ENCODE measurements at places on chromosomes 7 and 10.

GRCh38 chr7:42843205-42843800 lies 68.6 kb downstream of the C7orf25 start:
- DNase-seq: peak; percentile 45

DNA sequence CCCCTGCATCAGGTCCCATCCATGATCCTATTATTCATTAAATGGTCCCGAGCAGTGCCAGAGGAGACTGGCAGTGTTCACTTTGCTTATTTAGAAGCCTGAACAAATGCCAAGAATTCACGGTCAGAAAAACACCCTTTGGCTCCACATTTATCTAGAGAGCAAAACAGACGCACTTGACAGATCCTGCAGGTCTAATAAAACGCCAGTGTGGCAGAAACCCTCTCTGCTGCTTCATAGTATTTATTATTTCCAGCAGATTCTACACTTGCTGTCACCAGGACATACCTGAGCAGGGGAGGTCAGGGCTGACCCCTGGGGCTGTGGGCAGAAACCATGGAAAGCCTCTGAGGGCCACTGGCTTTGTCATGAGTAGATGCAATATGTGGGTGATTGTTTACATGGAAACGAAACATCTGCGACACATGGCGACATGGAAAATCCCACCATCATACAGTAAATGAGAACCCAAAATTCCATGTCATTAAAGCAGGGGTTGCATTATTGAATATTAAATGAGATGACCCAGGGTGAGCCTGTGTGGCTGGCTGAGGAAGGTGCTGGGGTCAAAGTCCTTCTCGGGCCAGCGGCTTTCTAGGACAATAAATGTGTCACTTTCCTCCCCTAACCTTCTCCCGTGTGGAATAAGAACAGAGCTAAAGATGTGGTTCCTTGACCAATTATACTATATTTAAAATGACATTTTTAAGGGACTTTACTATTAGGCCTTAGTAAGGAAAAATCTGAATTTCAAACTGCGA lies 205.9 kb upstream of the SVIL start:
- no peak for DNase-seq

GRCh38 chr10:34613491-34613890 lies 201.6 kb downstream of the PARD3 start:
- DNase-seq: no peak

GRCh38 chr7:107658467-107658866 lies 2.2 kb upstream of the SLC26A4 start:
- no peak for DNase-seq

- no peak for DNase-seq
These were observed 19.6 kb upstream of the NFKB2 start for GRCh38 chr10:102375867-102376266.

All from activated naive CD4-positive, alpha-beta T cell treated with anti-CD3 and anti-CD28 coated beads for 36 hours (primary cell).